ENCODE measurements at places on chromosomes 5 and 9. TPM values are rescaled to one million over a fixed set of nuclear protein-coding genes. Genes with fewer than 3 reads are reported as not detected.

DNA sequence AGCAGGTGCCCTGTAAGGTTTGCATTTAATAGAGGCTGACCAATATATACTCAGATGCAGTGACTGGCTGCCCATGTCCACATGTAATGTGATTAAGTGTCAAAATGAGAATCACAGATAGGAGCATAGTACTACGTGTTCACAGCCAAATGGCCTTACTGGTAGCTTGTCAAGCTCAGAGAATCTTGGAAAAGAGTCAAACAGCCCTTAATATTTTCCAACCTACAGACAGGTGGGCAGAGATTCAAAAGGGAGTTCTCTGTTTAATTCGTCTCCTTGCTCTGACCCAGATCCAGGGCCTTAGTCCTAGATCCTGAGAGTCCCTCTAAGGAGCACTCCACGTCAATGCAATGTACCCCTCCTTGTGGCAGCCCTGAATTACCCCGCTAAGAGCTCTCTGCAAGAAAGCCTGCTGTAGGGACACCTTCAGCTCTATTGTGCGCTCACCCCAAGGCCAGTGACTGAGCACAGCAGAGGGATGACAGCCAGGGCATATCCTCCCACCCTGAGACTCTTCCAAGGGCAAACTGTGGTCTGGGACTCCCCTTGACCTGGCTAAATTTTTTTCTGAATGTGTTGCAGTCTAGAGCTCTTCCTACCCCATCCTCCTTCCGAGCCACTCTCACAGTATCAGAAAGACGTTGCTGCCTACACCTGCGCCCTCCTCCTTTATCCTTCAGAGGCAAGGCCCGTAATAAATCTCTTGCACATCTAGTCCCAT lies 159.2 kb downstream of the SNCAIP start:
- no peak overlapping the region for H3K27ac ChIP-seq
- DNase-seq, result no peak
- no peaks in the 10 kb centered on the region for H3K4me1 ChIP-seq
- no peak overlapping the region for H3K4me3 ChIP-seq
- H3K27me3 ChIP-seq, result peaks cover 9% of the 10 kb centered on the region

GRCh38 chr5:54889826-54890225 lies 95.6 kb downstream of the ESM1 start:
- no peak for DNase-seq
- no peaks in the 10 kb centered on the region for H3K4me1 ChIP-seq
- H3K27ac ChIP-seq, result no peak overlapping the region
- H3K36me3 ChIP-seq, result no peaks in the 10 kb centered on the region
- H3K27me3 ChIP-seq, result peaks cover 68% of the 10 kb centered on the region
- no peak overlapping the region for H3K4me3 ChIP-seq

DNA sequence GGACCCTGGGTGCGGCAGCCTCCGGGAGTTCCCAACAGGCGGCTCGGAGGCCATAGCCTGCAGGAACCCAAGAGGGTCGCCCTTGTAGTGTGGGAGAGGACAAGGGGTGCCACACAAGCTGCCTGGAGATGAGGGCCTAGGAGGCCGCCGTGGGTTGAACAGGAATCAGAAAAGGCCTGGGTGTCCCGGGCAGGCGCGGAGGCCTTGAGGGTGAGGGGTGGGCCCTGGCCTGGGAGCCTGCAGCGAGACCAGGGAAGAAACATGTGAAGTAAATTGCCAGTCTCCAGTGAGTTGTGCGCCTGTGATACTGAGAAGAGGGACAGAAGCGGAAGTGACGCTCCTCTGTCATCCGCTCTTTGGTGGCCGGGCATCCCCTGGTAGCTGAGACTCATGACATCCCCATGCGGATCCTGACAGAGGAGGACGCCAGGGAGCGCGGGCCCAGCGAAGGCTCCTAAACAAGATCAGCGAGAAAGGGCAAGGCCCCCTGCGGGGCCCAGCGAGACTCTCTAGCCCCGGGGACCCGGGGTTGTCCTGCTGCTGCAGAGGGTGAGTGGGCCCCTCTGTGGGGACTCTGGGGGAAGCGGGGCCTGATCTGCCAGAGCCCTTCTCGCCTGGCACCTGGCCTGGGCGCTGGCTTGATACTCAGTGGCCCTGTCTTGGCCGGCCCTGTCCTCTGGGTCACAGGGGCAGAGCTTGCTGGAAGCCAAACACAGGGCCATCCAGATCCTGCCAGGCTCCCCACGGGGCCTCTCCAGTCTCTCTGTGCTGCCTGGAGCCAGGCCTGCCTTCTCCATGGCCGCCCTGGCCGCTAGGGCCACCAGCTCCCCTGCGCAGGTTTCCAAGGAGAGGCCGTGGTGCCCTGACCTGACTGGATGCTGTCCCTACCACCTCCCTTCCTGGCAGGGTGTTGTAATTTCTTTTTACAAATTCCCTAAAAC lies 788.4 kb downstream of the TLE4 start:
- H3K27ac ChIP-seq, result no peak overlapping the region
- DNase-seq, result no peak
- H3K4me3 ChIP-seq, result no peak overlapping the region

DNA sequence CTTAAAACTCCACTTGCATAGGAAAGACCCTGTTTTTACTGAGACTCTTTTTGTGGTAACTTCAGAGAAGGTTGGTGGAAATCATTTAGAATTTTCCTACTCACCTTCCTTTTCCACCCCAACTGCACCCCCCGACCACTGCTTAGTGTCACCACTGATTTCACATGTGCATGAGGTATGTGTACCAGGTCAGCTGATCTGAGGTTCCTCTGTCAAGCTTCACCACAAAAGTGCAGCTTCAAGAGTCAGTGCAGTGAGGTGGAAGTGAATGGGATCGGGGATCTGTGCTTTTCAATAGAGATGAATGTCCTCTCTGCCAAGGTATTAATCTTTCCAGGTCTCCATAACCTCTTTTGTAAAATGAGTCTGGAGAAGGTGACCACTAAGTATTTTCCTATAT lies 260.5 kb upstream of the WWC1 start:
- no peaks in the 10 kb centered on the region for H3K4me1 ChIP-seq
- no peak overlapping the region for H3K27ac ChIP-seq
- no peaks in the 10 kb centered on the region for H3K36me3 ChIP-seq

DNA sequence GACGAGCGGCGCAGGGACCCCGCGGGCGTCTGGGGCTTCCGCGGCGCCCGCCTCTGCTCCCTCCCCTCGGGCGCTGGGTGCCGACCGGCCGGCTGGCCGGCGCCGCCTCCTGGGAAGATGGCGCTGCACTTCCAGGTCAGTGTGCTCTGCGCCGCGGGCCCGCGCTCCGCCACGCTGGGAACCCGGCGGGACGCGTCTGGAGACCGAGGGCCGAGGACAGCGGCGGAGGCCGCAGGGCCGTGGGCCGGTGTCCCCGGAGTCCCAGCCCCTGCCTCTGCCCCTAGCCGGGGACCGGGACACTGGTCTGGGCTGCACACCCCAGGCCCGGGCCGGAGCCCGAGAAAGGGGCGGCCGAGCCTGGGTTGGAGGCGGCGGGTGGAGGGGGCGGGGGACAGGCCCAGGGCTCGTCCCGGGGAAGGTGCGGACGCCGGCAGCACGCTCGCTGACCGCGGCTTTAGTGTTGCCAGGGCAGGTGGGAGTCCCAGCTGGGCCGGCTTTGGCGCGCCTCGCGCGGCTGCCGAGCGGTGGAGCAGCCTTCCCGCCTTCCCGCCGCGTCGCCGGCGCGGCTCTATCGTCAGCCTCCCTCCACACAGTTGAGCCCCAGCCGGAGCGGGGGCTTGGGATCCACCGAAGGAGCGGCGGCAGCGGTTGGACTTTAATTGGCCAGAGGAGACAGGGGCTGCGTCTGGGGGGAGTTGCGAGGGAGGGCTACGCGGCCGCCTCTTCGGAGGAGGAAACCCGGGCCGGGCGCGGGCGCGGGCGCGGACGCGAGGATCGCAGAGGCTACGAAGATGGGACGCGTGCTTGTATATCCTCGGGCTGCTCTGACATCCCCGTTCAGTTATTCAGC lies at the start of gene RANBP17:
Gene RANBP17, plus strand, starts transcription at position 102 of the 850 bp plus-strand sequence.
- DNase-seq, result peak; percentile 7
- H3K36me3 ChIP-seq, result peaks cover 14% of the 10 kb centered on the region

GRCh38 chr5:1791176-1791575 lies 8.5 kb downstream of the MRPL36 start:
- DNase-seq, result peak; percentile 4
- no peak overlapping the region for H3K4me3 ChIP-seq
- peaks cover 62% of the 10 kb centered on the region for H3K4me1 ChIP-seq
- H3K27ac ChIP-seq, result peak overlapping the region; percentile 55
- no peaks in the 10 kb centered on the region for H3K36me3 ChIP-seq

DNA sequence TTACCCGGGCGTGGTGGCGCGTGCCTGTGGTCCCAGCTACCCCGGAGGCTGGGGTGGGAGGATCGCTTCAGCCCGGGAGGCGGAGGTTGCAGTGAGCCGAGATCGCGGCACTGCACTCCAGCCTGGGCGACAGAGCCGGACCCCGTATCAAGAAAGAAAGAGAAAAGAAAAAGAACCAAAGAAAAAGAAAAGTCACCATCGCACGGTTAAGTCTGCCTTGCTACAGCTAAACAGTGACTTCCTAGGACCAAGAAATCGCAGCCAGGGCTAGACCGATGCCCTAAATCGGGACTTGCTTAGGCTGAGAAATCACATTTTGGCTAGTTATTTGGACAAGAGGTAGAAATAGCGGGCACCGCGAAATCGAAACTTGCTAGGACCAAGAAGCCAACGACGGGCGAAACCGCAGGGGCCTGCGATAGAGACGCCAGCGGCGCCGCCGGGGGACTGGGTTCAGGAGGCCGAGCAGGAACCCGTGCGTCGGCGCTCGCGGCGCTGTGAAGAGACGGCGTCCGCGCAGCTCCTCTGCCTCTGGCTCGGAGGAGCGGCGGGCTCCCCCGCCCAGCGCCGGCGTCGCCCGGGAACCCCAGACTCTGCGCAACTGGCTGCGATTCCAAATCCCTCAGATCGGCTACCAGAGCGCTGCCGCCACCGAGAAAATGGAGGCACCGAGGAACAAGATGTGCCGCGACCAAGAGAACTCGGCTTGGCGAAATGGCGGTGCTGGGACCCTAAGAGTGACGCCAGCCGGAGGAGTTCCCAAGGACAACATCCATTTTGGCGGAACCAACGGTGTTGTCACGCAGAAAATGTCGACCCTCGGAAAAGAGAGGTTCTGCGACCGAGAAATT lies 26.1 kb upstream of the ANXA2R start:
- peak overlapping the region; percentile 99 for H3K27ac ChIP-seq
- peak; percentile 82 for DNase-seq

DNA sequence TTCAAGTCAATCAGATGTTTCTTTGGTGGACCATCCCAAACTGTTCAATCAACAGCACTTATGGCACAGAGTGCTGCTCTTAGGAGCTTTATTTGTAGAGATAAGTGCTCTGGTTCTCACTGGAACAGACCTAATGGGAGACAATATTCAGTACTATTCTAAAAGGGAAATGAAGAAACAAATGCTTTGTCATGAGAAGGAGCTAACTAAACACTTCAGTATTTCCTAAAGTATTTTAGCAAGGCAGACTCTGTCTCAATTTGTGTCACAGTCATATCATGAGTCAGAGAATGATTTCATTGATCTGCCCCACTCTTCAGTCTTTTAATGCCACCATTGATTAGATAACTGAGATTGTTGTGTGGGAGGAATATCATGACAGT lies 175.3 kb downstream of the SLF1 start:
- H3K4me3 ChIP-seq, result peak overlapping the region; percentile 58
- no peaks in the 10 kb centered on the region for H3K27me3 ChIP-seq
- H3K27ac ChIP-seq, result peak overlapping the region; percentile 93
- no peak for DNase-seq

- H3K4me3 ChIP-seq, result no peak overlapping the region
- no peak for DNase-seq
- H3K4me1 ChIP-seq, result no peaks in the 10 kb centered on the region
- H3K27ac ChIP-seq, result no peak overlapping the region
- H3K27me3 ChIP-seq, result peaks cover 3% of the 10 kb centered on the region
Measured at GRCh38 chr5:7376871-7377270, 19.1 kb upstream of the ADCY2 start.

GRCh38 chr9:94553029-94553938 lies 1.6 kb upstream of the PCAT7 start:
- no peaks in the 10 kb centered on the region for H3K36me3 ChIP-seq
- H3K4me3 ChIP-seq, result no peak overlapping the region
- H3K27ac ChIP-seq, result no peak overlapping the region
- DNase-seq, result no peak
- H3K27me3 ChIP-seq, result peaks cover 17% of the 10 kb centered on the region
- no peaks in the 10 kb centered on the region for H3K4me1 ChIP-seq

DNA sequence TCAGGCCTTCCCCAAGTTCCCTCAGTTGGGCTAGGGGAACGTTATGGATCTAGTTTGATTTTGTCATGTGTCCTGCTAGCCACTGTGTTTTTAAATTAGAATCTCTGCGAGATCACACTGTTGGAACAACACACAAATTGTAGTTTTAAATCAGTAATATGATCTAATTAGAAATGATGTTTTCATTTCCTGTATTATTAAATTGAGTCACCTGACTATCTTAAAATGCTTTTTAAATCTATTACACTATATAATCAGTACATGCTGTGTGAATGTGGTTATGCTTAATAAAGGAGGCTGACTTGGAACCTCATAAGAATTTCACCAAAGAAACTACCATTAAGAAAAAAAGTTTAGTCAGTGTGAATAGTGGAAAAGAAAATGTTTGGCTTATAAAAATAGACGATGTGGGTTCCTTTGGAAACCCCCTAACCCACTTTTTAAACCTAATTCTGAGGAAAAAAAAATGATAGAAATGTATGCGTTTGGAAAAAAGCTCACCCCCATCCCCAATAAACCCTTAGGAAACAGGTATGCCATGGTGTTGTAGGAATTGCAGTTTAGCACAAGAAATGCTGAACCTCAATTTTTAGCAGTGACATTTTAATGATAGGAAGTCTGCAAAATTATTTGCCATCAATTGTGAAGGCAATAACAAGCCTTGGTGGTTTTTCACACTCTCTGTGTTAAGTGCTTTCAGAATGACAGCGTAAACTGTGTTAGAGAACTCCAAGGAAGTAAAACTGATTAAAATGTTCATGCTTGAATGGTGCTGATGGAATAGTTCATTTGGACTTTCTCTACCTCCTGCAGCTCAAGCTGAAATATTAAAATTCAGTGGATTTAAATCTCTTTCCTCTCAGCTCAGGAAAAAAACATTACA lies 59.0 kb downstream of the TLE4 start:
- peak overlapping the region; percentile 34 for H3K27ac ChIP-seq
- no peaks in the 10 kb centered on the region for H3K27me3 ChIP-seq
- H3K4me1 ChIP-seq, result peaks cover 60% of the 10 kb centered on the region
- H3K4me3 ChIP-seq, result no peak overlapping the region
- H3K36me3 ChIP-seq, result peaks cover 11% of the 10 kb centered on the region

RGMB gene
- total RNA-seq, result 2.8 TPM

STPG3 gene
- not detected for total RNA-seq

DNM1 gene
- 0.50 TPM for total RNA-seq

PHF24 gene
- 0.09 TPM for total RNA-seq

LCN2 gene
- total RNA-seq, result not detected

PCSK5 gene
- total RNA-seq, result 3.0 TPM

SLC23A1 gene
- total RNA-seq, result 0.53 TPM

ANXA2R gene
- 4.6 TPM for total RNA-seq

Data from activated CD4-positive, alpha-beta T cell treated with anti-CD3 and anti-CD28 coated beads for 36 hours (primary cell).